Urothelium cell line (cell line): ENCODE measurements at places on chromosomes 5 and 9.

DNA sequence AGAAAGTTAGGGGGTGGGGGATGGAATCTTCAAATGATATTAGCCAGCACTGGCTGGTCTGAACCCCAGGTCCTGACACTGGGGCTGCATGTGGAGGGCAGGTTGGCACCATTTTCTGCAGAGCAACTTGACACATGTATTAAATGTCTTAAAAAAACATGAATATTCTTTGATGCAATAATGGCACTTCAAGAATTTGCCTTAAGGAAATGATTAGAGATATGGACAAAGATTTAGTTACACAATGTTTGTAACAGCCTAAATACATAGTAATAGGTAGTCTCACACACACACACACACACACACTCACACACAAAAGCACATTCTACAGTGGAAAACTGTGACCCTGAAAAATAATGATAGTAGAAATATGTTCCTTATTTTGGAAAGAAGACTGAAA, 3.6 kb downstream of the SVEP1 start:
- DNase-seq, result no peak

GRCh38 chr5:96501991-96502646, 69.1 kb upstream of the PCSK1 start:
- DNase-seq, result no peak

- DNase-seq, result no peak
Observed at GRCh38 chr5:68565427-68565826, 349.9 kb downstream of the PIK3R1 start.

GRCh38 chr5:149674686-149675085, 55.4 kb upstream of the PPARGC1B start:
- DNase-seq, result no peak

DNA sequence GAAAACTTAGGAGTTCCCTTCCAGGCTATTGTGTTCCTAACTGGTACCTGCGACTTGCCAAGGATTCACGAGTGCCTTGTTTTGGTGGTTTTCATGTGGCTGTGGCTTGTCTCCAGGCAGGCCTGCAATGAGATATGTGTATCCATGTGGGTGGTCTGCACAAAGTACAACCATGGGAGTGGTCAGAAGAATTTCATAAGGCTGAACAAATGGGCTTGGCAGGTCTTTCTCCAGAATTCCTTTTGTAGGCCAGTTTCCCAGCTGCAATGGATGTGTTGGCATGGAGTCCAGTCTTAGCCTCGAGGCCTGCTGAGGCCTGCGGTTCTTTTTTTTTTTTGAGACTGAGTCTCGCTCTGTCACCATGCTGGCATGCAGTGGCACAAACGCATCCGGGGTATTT, 28.8 kb upstream of the MELK start:
- DNase-seq, result peak; percentile 56

GRCh38 chr9:134602547-134603362, 38.8 kb upstream of the COL5A1 start:
- DNase-seq, result peak; percentile 92

DNA sequence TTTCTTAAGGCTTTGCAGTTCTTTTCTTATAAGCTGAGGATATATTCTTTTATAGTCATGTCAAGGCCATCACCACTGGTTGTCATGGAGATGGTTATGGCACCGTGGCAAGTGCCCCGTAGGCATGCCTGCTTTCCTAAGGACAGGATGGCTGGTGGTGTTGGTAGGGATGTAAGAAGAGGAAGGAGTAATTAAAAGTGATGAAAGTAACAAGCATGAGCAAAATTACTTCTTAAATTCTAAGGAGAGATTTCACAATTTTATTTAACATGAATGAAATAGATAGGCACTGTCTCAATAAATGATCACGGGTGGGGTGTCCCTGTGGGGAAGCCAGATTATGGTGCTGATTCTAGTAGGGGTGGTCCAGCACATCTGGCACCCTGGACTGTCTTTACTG, 290.2 kb upstream of the KLF4 start:
- DNase-seq, result no peak

- DNase-seq, result no peak
Observed at GRCh38 chr9:137306066-137306849, 4.2 kb upstream of the NRARP start.

GRCh38 chr5:89972901-89973300, 436.7 kb downstream of the CETN3 start:
- DNase-seq, result no peak

GRCh38 chr9:25681266-25681665, 3.0 kb upstream of the TUSC1 start:
- DNase-seq, result no peak

DNA sequence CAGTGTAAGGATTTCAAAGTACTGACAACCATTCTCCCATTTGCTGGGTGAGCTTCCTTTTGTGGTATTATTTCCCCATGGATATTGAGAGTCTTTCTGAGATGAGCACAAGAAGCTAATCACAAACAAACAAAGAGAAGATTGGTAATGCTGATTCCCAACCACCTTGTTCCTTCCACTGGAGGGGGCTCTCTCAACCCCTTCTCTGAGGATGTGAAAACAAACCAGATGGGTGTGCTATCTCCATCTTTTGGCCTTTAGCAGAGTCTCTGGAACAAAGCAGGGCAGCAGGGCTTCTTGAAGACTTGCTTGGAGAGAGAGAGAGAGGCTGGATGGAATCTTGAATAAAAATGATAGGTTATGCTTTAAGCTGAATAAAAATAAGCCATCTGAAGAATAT, 576.7 kb upstream of the ZNF462 start:
- DNase-seq, result peak; percentile 57

DNA sequence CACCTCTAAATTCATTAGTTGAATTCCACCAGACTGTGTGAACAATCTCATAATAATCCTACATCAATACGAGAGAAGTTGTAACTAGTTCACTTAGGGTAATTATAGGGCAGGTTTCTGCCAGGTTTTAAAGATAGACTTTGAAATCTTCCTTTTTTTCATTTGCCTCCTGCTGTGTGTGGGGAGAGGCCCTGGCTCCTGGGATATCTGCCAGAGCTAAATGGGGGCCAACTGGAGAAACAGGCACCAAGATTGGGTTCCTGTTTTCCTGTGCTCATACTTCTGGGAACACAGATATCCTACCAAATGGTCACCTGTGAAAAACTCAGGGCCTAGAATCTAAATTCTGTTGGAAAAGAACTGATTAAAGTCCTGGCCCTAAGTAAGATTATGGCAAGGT, 42.3 kb downstream of the SH3RF2 start:
- DNase-seq, result no peak

- no peak for DNase-seq
Observed at GRCh38 chr5:111129938-111130337, 37.8 kb downstream of the WDR36 start.

DNA sequence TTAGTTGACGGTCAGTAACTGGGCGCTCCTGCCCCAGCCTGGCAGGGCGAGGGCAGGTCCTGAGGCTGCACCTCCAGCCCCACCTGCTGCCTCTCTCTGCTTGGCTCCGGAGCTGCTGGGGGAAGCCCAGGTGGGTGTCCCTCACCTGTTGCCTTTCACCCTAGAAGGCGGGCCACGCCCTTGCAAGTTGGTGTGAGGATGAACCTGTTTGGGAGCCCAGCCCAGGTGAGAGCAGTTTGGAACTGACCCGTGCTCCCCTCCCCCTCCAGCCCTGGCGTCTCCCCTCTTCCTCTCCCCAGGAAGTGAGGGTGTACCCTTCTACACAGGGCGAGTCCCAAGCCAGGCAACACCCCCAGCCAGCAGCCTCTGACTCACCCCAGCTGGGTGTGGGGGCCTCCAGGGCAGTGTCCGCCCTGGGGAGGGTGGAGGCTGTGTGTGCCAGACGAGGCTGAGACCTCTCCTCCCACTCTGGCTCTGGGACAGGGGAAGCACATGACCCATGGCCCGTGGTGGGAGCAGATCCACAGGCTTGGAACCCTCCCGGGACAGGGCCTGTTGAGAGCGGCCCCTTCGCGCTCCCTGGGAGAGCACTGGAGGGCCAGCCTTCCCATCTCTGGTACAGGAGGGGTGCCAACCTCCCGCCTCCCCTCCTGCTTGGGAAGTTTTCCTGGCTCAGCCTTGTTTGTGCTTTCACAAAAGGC, 10.4 kb downstream of the LRRC8A start:
- DNase-seq, result peak; percentile 85

DNA sequence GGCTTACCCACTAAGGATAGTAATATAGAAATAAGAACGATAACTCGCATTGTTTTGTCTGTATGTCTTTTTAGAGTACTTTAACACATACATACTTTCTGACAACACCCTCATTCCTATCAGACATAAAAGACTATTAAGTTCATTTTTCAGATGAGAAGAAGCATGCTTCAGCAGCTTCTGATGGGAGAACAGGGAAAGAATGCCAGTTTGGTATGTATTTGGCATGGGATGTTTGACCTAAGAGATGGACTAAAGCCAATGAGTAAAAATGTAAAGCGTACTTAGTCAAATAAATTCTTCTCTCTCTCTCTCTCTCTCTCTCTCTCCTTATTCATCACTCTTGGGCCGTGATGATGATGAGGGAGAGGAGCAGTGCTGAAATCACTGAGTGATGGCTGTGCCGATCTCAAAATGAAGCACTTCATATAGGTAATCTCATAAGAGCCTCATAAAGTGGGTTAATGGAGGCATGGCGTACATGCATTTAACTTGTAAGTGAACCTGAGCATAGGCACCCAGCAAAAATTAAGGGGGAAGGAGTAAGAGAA, 71.5 kb downstream of the SLIT3 start:
- DNase-seq, result no peak

DNA sequence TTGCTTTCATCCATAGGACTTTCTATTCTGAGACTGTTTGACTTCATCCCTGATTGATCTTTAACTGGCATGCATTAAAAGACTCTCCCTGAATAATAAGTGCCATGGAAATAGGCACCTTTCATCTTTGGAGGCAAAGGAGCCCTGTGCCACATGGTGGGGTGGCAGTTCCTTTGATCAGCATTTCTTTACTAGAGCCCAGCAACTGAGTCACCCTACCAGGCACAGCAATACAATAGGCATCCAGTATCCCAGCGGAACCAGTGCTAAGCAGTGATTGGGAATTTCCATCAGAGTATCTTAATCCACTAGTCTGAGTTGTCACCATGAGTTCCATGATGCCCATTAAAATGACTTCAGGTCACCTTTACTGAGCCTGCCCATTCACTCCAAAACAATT, 476.1 kb upstream of the MPDZ start:
- no peak for DNase-seq

DNA sequence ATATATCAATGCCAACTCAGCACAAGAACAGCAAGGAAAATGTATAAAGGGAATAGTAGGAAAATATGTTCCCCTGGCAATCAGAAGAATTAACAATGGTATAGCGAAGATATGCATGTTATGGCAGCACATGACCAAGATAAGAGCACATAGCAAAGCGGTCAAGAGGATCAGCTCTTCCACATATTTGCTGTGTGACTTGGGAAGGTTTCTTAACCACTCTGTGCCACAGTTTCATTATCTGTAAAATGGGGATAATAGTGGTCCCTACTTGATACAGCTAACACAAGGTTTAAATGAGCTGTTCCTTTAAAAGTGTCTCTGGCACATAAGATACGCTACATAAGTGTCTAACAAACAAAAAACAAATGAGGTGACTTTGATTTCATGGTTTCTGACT, 77.9 kb upstream of the PIP5K1B start:
- DNase-seq, result no peak

DNA sequence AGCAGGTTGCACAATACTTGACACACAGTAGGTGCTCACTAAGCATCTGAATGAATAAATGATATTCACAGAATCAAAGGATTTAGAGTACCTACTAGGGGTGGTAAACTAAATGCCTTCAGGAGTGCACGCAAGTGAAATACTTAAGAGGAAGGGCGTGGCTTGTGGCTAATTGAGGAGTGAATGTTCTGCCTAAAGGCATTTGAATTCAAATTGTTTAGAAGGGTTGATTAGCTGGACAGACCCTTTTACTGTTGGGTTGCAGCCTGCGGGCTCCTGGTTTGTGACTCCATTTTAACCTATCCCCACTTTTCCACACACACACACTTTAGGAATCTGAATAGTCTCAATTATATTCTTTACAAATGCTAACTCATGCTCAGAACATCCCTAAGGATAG, 63.1 kb downstream of the PPP2R2B start:
- DNase-seq, result no peak

DNA sequence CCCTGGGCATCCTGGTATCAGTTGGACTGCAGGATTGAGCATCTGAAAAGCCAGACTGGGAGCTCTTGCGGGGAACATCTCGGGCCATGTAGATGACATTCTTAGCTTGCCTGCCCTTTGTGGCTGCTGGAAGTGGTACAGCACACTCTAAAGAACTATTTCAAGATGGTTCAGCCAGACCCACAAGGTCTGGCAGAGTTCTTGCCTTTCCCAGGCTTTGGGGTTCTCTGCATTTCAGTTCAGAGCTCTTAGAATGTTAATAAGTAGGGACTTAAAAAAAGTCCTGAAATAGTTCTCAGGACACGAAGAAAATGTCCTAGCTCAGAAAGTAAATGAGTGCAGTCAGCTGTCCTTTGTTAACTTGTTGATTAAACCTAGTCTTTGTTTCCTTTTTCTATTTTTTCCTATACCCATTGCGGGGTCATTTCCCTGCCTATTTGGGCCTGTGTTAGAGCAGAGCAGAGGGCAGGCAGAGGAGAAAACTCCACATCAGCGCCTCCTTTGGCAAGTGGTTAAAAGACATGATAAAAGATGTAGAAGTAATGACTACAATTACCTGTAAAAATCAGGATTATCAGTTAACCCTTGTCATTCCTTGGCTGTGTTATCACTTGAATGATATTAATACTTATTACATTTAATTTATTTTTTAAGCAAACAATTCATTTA, 291.5 kb downstream of the ZSWIM6 start:
- DNase-seq, result no peak

DNA sequence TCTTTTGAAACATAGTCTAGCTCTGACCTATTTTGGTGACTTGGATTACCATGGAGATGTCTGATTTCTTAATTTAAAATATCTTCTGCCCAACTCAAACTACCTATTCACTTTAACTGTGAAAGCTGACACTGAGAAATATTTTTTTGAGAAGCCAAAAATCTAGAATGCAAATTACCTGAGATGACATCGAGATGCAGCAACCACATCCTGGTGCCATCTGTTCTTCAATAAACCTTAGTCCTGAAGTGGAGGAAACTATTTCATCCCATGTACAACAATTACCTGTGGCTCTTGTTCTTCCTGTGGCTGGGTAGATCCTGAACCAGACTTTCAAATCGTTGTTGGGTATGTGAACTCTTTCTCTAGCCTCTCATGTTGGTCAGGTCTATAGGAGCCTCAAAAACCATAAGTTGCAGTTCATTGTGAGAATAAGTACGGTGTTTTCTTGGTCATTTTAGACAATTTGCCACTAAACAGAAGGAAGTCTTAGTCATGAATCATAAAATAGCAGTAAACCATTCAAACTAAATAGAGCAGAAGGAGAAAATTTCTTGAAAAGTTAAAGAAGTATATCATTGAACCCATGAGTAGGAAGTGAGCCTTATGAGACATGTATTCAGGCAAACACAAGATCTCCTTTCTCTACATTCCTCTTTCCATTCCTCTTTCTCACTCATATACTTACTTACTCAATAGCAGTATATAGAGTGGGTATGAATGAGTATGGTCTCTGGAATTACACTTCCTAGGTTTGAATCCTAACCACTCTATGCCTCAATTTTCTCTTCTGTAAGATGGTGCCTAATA, 176.0 kb downstream of the HMHB1 start:
- no peak for DNase-seq

GRCh38 chr5:123976379-123977033, 464.5 kb downstream of the CSNK1G3 start:
- DNase-seq, result no peak

GRCh38 chr5:52685971-52686370, 101.7 kb upstream of the ITGA1 start:
- DNase-seq, result no peak
